ENCODE measurements at places on chromosomes 2 and 18.

GRCh38 chr18:30094556-30094955 lies 948.0 kb downstream of the DSC3 start:
- DNase-seq: no peak

DNA sequence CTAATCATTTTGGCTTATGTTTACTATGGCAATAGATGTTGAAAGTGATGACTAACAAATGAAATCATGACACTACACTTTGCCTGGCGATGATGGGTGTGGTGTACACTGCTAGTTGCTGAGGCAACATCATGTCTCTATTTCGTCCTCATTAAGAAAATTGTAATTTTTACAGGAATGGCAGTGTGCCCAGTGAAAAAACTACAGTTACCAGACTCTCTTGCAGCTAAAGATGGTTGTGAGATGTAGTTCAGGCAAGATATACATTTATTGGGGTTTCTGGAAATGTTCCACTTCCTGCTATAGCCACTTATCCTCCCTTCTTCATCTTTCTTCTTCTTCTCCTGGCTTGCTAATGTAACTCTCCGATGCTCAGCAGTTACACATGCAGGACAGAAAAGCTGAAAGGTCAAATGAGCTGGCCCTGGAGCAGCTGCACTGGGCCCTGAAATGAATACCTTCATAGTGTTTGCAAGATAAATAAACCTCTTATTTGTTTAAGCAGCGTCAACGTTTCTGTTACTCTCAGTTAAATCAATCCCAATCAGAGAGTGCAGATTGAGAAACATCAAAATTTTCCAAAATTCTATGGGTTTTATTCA lies 46.0 kb downstream of the SOCS6 start:
- no peak for DNase-seq

- DNase-seq: no peak
Observed at GRCh38 chr2:54419388-54419787, 36.7 kb upstream of the SPTBN1 start.

DNA sequence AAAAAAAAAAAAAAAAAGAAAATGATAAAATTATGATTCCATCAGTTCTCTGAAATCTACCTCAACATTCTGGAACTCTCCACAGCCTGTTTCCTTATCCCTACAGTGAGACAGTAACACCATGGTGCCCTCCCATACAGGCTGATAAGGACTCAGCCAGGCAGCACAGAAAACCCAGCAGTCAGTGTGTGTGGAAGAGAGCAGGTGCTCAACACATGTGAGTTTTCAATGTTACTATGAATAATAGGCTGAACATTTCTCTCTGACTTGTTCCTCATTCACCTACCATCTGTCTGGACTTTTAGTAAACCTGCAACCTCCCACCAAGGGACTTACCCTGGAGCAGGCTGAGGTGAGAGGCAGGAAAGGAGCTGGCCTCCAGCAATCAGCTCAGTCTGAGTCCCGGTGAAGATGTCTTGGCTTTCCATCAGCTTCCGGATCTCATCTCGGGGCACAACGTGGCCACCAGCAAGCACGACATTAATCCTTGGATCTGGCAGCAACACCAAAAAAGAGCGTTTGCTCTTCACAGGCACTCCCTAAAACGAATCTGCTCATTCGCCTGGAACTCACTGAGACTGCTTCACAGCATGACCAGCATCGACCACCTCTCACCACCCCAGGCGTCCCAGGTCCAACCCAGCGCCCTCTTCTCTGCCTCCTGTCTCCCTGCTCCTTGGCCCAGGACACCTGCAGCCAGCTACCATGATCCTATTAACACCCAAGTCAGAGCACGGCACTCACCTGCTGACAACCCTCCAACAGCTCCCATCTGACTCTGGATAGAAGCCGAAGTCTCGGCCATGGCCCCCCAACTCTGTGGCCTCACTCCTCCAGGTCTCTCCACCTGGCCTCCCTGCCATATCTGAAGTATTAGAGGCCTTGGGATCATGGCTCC lies 16.5 kb downstream of the PASK start:
- no peak for DNase-seq

GRCh38 chr2:201656102-201656501 lies 12.8 kb upstream of the TMEM237 start:
- no peak for DNase-seq

DNA sequence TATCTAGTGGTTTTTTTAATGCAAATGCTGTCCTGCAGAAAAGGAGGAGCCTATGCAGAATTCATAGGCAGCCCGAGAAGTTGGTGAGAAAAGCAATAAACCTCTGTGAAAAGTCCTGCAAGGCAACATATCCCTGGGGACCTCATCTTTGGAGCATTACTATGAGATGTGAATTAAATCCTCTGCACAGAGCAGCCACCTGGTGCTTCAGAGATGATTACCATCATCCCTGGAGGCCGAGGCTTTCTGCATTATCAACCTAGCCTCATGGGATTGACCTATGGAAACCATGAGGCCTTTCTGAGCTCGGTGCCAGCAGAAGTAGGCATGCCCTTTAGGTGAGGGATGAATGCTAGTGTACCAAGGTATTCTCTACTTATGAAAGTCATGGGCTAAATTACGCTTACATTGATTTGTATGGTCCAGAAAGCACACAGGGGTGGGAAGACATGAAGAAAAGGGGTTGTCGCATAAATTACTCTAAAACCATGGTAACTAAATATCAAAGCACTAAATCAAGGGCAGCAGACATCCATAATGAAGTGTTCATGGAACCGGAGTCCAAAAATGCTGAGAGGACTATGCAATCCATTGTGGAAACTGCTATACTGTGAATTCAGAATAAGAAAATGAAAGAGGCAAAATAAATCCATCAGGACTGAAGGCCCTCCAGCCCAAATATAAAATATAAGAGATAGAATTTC lies 623.5 kb upstream of the DDX18 start:
- DNase-seq: no peak

GRCh38 chr2:231745303-231746038 lies 35.6 kb downstream of the PDE6D start:
- DNase-seq: no peak

DNA sequence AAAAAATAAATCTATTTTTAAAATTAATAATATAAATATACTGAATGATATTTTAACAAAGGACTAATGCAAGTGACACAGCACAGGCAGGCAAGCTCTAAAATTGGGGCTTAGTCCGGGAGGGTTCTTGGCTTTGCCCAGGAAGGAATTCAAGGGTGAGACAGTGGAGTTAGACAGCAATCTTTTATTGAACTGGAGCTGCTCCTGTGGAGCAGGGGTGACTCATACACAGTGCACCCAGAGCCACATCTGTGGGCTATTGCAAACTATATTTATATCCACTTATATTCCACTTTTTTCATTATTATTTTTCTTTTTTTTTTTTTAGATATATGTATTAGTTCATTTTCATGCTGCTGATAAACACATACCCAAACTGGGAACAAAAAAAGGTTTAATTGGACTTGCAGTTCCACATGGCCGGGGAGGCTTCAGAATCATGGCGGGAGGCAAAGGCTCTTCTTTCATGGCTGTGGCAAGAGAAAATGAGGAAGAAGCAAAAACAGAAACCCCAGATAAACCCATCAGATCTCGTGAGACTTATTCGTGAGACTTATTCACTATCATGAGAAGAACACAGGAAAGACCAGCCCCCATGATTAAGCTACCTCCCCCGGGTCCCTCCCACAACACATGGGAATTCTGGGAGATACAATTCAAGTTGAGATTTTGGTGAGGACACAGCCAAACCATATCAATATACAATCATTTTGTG lies 437.1 kb downstream of the BCL11A start:
- no peak for DNase-seq

DNA sequence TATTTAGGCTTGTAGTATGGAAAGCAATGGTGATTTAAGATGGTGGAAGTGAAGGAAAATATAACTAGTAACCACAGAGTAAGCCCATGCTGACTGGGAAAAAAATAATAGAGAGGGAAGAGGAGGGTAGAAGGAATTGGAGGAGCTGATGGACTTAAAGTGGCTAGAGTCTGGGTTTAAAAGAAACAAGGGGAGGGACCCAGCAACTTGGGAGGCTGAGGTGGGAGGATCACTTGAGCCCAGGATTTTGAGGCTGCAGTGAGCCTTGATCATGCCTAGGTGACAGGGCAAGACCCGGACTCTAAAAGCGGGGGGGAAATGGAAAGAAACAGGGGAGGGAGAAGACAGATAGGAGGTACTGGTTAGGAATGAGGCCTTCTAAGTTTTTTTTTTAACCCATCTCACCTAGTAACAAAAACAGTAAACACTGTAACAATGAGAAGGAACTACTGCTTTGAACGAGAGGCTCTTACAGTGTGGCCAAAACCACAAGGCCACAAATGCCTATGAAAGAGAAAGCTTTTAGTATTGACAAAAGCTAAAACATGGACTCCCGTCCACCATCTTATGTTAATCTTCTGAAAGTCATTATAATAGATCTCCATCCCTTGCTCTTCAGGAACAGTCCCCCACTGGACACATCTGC lies 26.6 kb downstream of the METTL8 start:
- DNase-seq: no peak

DNA sequence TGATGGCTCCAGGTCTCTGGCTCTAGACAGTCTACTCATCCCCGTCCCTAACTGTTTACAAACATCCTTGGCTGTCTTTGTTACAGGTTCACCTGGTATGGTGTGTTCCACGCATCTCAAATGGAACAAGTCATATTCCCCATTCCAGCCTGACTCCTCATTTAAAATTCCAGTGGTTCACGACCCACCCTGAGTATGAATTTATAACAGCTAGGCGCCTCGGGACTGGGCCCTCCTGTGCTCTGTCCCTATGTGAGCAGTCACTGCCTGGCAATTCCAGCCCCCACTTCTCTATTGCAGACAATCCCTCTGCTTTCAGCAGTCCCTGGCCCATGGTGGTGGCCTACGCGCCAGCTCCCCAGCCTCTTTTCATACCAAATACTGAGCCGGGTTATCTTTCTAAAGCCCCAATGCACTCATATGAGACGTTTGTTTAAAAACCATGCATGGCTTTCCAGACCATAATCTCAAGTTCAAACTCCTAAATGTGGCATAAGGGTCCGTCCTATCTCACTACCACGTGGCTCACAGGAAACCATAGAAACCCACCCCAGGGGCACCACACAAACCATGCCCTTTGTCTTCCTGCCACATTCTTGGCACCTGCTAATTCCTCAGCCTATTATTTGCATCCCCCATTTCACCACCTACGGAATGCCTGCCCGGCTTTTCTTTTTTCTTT lies 1.6 kb downstream of the SERPINB8 start:
- no peak for DNase-seq

GRCh38 chr2:11348209-11348749 lies 3.8 kb upstream of the ROCK2 start:
- no peak for DNase-seq

GRCh38 chr2:59560769-59561168 lies 992.7 kb downstream of the BCL11A start:
- DNase-seq: no peak

DNA sequence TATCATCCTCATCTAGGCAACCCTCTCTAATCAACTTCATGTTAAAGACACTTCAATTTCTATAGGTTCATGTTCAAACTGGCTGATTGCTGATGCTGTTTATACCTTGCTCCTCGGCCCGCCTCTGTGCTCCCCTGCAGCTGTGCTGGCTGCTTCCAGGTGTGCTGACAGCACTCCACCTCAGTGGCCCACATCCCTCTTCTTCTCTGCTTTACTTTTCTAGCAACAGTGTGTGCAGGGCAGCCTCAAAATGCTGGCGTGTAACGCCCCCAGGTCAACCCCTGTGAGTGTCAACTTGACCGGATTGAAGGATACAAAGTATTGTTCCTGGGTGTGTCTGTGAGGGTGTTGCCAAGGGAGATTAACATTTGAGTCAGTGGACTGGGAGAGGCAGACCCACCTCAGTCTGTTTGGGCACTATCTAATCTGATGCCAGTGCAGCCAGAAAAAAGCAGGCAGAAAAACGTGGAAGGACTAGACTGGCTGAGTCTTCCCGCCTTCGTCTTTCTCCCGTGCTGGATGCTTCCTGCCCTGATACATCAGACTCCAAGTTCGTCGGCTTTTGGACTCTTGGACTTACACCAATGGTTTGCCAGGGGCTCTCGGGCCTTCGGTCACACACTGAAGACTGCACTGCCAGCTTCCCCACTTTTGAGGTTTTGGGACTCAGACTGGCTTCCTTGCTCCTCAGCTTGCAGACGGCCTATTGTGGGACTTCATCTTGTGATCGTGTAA lies 94.7 kb downstream of the COL6A3 start:
- no peak for DNase-seq

GRCh38 chr2:98869870-98870269 lies 66.2 kb downstream of the CRACDL start:
- no peak for DNase-seq

GRCh38 chr2:138421315-138421970 lies 80.1 kb upstream of the SPOPL start:
- no peak for DNase-seq

DNA sequence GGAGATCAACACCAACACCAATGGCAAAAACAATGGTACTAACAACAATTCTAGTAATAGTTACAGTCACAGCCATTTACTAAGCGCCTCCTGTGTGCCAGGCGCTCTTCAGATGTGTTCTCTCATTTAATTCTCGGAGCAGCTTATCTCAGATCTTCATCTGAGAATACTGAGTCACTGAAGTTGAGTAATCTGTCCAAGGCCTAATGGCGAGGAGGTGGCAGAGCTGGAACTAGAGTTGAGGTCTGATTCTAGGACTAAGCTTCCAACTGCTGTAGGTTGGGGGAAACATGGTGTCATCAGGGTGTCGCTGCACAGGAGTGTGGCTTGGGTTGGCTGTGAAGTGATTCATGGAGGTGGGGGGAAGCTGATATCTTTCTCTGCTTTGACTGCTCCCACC lies 156.1 kb downstream of the DYSF start:
- no peak for DNase-seq

DNA sequence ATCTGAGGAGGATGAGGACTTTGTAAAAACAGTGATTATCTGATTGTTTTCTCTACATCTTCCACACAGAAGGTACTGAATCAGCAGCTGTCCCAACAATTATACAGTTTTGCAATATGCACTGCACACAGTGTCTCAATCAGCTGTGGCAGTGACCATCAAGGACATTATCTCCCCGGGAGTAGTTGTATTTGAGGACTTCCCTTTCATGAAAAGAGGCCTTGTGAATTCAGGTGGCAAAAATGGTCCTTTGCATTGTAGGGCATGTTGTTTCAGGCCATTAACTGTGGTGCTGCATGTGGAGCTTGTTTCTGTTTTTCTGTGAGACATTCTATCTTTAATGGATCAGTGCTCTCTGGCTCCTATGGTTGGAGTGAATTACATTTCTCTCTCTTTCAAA lies 779.4 kb upstream of the FSHR start:
- DNase-seq: no peak

DNA sequence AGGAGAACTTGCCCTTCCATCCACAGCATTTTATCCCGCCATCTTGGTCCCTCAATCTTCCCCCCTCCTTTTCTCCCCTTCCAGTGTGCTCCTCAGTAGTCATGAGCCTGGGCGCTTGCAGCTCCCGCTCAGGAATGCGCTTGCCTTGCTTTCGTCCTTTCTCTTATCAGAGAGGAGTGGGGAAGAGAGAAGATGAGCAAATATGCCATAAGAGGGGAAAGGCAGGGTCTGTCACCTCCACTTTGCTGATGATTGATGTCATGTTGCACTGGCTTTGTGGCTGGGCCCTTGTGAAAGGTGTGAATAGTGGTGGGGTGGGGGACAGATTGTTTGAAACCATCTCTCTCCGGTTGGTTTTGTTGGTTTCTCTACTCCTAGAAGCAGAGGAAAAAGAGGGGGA lies 569.3 kb downstream of the TNS1 start:
- no peak for DNase-seq
